ENCODE measurements at places on chromosomes 11 and 22.
A peak's percentile ranks its signal among the peaks of the same experiment; 100 is the strongest.

DNA sequence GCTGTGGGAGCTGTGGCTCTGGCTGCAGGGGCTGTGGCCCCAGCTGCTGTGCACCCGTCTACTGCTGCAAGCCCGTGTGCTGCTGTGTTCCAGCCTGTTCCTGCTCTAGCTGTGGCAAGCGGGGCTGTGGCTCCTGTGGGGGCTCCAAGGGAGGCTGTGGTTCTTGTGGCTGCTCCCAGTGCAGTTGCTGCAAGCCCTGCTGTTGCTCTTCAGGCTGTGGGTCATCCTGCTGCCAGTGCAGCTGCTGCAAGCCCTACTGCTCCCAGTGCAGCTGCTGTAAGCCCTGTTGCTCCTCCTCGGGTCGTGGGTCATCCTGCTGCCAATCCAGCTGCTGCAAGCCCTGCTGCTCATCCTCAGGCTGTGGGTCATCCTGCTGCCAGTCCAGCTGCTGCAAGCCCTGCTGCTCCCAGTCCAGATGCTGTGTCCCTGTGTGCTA, 514 bp downstream of the KRTAP5-9 start:
- DNase-seq, result no peak

DNA sequence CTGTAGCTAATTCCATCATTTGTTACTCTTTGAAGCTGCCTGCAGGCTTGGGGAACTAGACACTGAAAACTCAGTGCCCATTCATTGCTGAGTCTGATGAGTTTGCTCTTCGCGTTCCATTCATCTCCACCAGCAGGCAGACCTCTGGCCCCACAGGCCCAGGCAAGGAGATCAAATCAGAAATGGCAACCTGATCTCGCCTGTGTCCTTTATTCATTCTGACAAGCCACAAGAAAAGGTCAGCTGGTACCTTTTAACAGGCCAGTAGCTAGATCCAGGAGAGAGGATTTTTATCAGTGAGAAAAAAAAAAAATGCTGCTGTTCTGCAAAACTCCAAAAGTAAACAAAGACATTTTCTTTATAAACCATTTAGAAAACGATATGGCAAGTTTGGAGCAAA, 742.5 kb downstream of the ETS1 start:
- DNase-seq, result no peak

DNA sequence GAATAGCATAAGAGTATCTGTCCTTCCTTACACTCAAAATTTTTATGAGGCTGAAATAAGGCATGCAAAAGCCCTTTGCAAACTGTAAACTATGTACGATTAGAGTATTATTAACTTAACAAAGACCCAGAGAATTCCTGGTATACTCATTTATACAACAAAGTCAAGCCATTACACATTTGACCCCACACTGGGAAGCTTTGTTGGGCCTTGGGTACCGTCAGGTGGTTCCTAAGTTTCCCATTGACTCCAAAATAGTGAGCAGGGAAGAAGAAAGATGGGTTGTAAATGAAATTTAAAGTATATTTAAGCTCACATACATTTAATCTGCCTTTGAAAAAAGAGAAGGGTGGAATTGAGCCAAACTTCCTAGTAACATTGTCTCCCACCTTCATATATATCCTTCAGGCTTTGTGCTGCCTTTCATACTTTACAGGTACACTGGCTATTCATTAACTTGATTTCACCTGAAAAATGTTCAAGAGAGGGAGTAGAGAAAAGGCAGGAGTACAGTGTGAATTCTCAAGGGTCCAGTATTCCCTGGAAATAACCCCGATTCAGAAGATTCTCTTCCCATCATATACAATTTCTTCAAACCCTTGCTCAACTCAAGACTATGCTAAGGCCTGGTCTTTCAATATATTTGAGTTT, 68.6 kb downstream of the SOX6 start:
- no peak for DNase-seq

- DNase-seq, result no peak
These were observed 76.8 kb upstream of the SHANK2 start for GRCh38 chr11:71329165-71329510.

DNA sequence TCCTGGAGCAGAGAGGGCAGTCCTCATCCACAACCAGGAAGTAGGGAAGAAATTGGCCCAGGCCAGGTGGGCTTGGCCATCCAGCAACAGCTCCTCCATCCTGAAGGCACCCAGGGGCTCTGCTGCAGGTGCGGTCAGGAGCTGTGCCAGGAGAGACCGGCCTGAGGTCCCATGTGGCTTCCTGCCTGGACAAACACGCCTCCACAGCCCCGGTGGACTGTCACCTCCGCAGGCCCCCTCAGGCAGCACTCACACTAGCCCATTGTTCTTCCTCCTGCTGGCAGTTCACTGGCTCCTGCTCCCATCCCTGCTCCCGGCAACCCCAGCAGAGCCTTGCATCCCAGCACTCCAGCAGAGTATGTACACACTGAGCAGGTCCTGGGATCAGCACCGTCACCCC, 16.0 kb upstream of the POU2AF1 start:
- no peak for DNase-seq

DNA sequence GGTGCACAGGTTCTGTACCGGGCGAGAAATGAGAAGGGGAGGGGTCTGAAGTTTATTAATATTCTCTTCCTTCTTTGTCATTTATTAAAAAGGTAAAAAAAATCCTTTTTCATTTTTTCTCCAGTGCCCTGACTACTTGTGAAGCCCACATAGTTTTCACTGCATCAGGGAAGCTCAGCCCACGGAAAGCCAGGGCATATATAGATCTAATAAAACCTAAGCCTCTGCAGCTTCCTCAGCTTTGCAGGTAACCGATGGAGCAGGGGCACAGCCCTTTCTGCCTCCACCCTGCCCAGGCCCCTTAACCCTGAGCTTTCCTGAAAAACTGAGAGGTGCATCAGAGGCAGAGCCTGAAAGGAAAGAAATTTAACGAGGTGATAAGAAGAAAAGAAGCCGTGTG, 140.1 kb downstream of the NXPE2 start:
- DNase-seq, result no peak

DNA sequence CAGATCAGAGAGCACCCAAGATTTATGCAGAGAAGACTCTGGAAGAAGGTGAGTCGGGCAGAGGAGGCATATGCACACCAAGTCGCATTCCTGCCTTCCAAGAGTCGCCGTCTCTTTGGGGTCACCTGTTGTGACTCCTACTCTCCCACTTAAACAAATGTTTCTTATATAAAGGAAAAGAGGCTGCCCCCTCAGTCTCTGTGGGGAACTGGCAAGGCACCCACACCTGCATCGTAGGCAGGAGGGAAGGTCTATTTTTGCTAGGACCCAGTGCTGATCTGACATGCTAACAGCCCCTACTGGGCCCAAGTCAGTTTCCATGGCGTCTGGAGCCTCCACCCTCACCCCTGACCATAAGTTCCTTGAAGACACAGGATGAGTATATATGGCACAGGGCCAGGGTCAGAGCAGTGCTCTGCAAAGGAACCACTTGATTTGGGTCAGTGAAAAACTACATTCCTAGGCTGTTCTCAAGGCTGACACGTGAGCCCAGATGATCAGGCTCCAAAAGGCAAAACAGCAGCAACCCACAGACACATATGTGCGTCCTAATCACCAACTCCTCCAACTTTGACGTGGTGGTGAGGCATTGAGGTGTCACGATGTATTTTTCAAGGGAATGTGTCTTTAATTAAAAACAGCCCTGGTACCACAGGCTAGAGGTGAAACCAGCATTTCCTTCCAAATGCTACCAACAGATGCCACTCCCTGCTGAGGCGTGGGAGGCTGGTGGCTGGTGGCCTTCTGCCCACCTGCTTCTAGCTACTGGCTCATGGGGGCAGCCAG, 55.6 kb upstream of the CSNK2A3 start:
- no peak for DNase-seq

DNA sequence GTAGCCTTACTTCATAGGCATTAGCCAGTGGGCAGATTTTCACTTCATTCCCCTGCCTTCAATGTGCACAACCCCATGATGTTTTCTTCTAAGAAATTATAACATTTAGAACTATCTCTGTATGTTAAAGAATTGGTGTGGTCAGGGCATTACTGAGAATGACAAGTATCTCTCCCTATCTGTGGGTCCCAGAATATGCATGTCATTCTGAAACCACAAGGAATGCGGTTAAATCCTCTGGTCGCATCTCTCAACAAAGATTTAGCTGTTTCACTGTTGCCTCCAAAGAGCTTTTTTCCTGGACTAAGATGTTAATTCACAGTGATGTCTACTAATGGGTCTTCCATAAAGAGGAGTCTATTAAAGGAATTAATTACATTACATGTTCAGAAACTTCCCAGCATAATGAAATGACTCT, 62.7 kb downstream of the LIF start:
- no peak for DNase-seq

DNA sequence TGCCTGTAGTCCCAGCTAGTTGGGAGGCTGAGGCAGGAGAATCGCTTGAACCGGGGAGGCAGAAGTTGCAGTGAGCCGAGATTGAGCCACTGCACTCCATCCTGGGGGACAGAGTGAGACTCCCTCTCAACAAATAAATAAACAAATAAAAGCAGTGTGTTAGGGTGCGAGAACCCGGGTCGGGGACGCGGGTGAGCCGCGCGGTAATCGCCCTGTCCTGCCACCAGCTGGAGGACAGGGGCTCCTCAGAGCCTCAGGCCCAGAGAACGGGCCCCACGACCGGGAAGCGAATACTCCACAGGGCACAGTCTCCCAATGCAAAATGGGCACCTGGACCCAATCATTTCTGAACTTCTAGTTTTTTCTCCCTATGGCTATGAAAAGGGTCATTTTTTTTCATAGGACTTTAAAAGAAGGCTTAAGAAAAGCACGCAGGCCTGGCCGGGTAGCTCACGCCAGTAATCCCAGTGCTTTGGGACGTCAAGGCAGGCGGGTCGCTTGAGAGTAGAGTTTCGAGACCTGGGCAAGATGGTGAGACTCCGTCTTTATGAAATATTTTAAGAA, 744 bp upstream of the MCM5 start:
- DNase-seq, result no peak

- no peak for DNase-seq
These were observed 6.1 kb upstream of the E2F8 start for GRCh38 chr11:19246816-19247215.

DNA sequence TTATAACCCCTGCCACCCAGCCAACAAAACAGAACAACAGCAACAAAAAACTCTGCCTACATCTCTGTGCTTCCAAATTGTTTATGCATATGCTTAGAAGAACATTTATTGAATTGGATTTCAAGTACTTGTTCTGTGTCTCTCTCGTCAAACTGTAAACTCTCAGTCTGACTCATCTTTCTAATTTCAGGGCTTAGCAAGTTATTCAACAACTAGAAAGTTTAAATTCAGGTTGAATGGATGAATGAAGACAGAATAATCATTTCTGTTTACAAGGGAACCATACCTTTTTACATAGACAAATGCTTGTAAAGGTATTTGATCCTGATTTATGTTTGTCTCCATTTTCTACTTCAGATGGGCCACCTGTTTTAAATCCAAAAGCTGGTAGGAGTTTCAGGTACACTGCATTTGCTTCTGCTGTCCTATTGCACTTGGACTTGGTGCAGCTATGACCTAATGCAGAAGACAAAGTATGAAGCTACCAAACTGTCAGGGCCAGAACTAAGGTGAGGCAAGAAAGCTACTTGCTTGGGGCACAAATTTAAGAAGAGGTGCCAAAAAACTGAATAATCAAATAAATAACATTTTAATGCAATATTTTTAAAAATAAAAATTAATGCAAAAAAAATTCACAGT, 1.6 kb upstream of the FBXO3 start:
- DNase-seq, result no peak

DNA sequence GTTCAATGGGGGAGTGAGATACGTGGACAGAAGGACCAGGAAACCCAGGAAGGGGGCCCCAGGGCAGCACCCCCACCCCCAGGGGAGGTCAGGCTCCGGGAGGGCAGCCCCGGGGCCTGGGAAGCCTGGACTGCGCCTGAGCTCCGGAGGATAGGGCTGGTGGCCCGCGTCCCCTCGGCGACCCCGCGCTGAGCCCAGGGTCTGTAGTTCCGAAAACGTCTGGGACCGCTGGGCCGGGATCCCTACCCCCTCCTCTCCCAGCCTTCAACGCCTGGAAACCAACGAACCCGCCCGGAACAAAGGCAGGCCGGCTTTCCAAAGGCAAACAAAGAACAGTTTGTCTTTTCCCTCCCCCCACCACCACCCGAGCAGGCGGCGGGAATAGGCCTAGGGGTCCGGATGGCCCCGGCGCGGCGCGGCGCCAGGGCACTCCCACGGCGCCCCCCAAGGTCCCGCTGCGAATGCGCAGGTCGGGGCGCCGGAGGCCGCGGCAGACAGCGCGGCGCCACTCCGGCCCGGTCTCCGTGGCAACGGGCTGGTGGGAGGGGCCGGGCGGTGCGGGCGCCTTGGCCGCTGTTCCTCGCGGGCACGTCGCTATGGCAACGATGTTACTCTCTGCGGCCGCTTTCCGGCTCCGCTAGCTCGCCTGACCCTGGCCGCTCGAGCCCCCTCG, 58.5 kb downstream of the IGLL1 start:
- peak; percentile 16 for DNase-seq

Measured in activated CD4-positive, alpha-beta T cell treated with anti-CD3 and anti-CD28 coated beads, Interleukin-2, amount 50 U/mL, for 24 hours (primary cell).